DND-41 (cell line): ENCODE measurements at places on chromosomes 3 and 15.

DNA sequence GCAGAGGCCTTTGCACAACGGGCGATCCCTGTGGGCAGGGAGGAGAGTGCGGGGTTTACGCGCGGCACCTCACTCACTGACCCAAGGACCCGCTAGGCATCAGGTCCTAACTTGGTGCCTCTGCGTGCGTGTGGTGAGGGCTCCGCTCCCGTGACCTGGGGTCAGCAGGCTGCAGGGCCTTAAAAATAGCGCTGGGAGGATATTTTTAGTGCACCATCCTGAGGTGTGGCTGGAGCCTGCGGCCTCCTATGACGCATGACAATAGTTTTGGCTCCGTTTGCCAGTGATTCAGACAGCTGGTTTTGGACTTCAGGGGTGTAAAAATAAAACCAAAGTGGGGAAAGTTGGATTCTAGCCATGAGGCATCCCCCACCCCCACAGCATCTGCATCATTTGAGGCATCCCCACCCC lies 139.0 kb downstream of the FAM43A start:
- no peak for DNase-seq
- H3K4me1 ChIP-seq, result no peaks in the 10 kb centered on the region
- H3K36me3 ChIP-seq, result no peaks in the 10 kb centered on the region
- no peak overlapping the region for H3K4me3 ChIP-seq
- no peaks in the 10 kb centered on the region for H3K27me3 ChIP-seq

GRCh38 chr3:142839831-142840230 lies 49.1 kb downstream of the PCOLCE2 start:
- H3K27me3 ChIP-seq, result peaks cover 8% of the 10 kb centered on the region
- DNase-seq, result no peak
- H3K27ac ChIP-seq, result no peak overlapping the region
- H3K4me3 ChIP-seq, result no peak overlapping the region
- no peaks in the 10 kb centered on the region for H3K4me1 ChIP-seq

DNA sequence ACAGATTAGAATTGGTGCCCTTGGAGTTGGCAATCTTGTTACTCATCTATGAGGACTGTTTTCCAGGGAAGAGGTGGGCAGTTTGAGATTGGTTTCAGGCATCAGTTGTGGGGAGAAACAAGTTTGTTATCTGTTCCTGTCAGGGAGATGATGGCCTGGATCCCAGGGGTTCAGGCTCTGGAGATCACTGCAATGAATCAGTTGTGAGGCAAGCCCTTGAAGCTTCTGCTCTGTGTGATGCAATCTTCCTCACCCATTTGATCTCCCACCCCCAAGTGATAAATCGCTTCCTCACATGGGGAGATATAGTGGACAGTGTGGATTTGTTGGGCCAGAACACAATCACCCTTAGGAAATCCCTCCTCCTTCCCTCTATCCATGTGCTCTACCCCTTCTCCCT lies 276.6 kb upstream of the LRTM1 start:
- no peaks in the 10 kb centered on the region for H3K27me3 ChIP-seq
- no peak for DNase-seq
- no peaks in the 10 kb centered on the region for H3K4me1 ChIP-seq
- no peak overlapping the region for H3K27ac ChIP-seq
- H3K36me3 ChIP-seq, result no peaks in the 10 kb centered on the region

DNA sequence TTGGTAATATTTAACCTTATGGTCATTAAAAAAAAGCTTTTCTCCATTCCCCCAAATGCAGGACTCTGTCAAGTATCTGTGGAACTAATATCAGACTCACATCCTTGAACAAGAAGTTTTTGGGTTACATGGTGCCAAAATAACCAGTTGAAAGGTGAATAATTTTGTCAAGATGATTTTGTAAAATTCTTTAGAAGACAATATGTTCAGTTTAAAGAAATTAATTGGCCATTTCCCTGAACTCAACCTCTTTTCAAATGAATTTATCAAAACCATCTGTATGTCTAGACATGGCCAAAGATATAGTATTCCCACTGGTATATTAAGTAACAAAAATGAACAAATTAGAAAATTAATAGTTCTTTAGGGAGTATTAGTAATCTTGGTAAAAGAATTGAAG lies 280.5 kb downstream of the MBNL1 start:
- no peaks in the 10 kb centered on the region for H3K4me1 ChIP-seq
- no peak for DNase-seq
- H3K36me3 ChIP-seq, result no peaks in the 10 kb centered on the region
- peaks cover 2% of the 10 kb centered on the region for H3K27me3 ChIP-seq
- H3K27ac ChIP-seq, result no peak overlapping the region
- H3K4me3 ChIP-seq, result no peak overlapping the region

DNA sequence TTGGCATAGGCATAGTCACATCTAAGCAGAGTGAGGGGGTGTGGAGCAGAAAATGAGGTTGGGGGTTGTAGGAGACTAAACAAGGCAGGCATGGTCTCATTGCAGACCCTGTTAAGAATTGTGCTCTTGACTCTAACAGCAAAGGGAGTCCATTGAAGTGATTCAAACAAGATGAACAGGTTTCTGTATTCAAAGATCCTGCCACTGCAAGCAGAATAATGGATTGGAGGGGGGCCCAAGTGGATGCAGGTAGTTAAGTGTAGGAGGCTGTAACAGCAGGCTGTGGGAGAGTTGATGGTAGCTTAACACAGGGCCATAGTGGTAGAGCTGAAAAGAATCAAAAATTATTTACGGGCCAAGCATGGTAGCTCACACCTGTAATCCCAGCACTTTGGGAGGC lies 34.4 kb downstream of the CASR start:
- no peak overlapping the region for H3K4me3 ChIP-seq
- no peak overlapping the region for H3K27ac ChIP-seq
- no peak for DNase-seq
- H3K27me3 ChIP-seq, result no peaks in the 10 kb centered on the region
